Stimulated activated CD4-positive, alpha-beta T cell treated with anti-CD3 and anti-CD28 coated beads, Interleukin-1b, Interleukin-23, amount 100 ng/mL, for 1 hour (primary cell): ENCODE measurements at places on chromosomes 11 and 22.

GRCh38 chr11:57639321-57640067 is 10.2 kb downstream of the YPEL4 start:
- no peak for DNase-seq

GRCh38 chr11:126485021-126485792 is 129.7 kb downstream of the ST3GAL4 start:
- DNase-seq = no peak

- no peak for DNase-seq
Measured at GRCh38 chr11:2915473-2915872, 13.7 kb downstream of the PHLDA2 start.

DNA sequence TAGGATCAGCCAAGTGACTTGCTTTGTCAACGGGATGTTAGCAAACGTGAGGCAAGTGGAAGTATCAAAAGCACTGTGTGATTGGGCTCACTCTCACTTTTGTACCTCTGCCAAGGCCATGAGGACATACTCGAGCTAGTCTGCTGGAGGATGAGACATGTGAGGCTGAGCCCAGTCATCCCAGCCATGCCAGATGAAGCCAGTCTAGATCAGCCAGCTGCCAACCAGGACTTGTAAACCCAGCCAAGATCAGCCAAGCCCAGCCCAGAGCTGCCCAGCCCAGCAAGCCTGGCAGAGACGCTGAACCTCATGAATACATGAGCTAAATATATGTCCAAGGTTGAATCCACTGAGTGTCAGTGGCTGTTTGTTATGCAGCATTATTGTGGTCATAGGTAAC is 369.7 kb downstream of the MN1 start:
- no peak for DNase-seq

DNA sequence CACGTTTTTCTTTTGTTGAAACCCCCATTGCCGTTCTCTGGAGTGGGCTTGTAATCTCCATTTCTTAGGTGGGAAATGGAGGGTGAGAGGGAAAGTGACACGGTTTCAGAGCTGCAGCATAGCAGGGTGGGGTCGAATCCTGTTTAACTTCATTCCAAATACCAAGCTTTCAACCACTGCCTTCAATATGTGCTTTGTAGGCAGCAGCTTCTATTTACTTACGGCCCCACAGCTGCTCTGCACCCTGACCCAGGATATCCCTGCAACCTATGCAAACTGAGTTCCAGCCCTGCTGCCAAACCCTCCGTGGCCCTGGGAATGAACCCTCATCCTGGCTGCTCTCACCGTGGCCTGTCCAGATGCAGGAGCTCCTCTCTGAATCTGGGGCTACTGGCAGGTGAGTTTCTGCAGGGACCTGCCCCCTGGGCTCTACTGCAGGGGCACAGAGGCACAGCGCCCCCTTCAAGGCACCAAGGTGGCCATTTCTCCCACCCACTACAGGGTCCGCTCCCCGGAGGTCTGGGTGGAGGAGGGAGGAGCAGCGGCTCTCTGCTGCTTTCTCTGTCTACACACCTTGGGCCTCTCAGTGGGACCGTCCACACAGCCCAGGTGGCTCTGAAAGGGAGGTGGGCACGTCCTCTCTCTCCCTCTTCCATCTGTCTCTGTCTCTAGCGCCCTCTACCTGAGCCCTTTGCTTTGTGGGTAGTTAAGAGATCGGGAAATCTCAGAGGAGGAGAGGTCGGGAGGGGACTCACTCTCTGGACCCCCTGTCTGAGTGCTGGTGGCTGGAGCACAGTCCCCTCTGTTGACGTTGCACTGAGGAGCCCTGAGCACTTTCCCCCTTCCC is 279.1 kb downstream of the BRD1 start:
- no peak for DNase-seq

GRCh38 chr11:34238533-34238932 is 119.3 kb downstream of the ABTB2 start:
- no peak for DNase-seq

GRCh38 chr11:114785820-114786219 is 107.5 kb downstream of the NXPE2 start:
- no peak for DNase-seq

GRCh38 chr22:22913989-22914388 is 26.4 kb downstream of the IGLL5 start:
- DNase-seq = no peak

DNA sequence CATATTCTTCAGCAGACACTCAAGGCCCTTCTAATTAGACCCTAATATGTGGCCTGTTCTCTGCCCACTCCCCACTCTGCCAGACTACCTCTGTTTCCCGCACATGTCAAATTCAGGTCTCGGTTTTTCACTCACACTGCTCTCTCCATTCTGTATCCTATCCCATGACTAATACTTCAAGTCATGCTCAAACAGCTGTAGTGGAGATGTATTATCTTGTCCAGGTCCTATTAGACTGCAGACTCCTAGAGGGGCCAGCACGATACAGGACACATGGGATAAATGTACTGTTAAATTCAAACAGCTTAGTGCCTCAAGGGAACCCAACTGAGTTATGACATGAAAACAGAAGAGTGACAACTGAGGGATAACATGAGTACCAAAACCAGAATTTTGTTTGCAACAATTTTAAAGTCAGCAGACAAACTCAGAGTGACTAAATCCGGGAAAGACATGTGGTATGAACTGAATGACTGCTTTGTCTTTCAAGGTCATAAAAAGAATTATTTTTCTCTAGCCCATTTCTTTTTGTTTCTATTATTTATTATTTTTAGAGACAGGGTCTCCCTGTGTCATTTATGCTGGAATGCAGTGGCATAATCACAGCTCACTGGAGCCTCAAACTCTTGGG is 20.5 kb downstream of the ATP6V1E1 start:
- DNase-seq = no peak

GRCh38 chr11:122604621-122605020 is 50.9 kb upstream of the UBASH3B start:
- DNase-seq = no peak

GRCh38 chr11:14424096-14424495 is 65.1 kb upstream of the RRAS2 start:
- DNase-seq = no peak

- DNase-seq = no peak
Measured at GRCh38 chr11:117259417-117259816, 26.9 kb downstream of the RNF214 start.
